ENCODE measurements at places on chromosomes 13 and 19.

GRCh38 chr19:55080968-55081769, 5.5 kb downstream of the EPS8L1 start:
- DNase-seq, result peak; percentile 10

GRCh38 chr13:42275506-42275905, 3.6 kb downstream of the AKAP11 start:
- no peak for DNase-seq

- DNase-seq, result no peak
These were observed 547.3 kb upstream of the MIR17HG start for GRCh38 chr13:90800082-90800746.

- DNase-seq, result no peak
These were observed at the start of gene ARHGEF7 for GRCh38 chr13:111115061-111115964. ARHGEF7 (plus strand) TSS chr13:111115310; CDS start chr13:111115527, 217 bp downstream.

- DNase-seq, result no peak
These were observed 15.0 kb downstream of the PLIN4 start for GRCh38 chr19:4503132-4503824.

DNA sequence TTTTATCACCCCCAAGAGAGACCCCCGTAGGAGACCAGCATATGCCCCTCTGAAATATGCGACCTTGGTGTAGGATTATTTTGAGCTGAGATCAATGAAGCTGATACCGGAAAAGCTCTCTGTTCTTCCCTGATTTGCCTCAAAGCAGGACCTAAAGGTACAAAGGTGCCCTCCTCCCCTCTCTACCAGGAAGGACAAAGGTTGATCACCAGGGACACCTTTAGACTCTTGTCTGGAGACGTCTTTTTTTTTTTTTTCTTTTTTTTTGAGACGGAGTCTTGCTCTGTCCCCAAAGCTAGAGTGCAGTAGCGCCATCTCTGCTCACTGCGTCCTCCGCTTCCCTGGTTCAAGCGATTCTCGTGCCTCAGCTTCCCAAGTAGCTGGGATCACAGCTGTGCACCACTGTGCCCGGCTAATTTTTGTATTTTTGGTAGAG, 792 bp upstream of the PEX11G start:
- no peak for DNase-seq

DNA sequence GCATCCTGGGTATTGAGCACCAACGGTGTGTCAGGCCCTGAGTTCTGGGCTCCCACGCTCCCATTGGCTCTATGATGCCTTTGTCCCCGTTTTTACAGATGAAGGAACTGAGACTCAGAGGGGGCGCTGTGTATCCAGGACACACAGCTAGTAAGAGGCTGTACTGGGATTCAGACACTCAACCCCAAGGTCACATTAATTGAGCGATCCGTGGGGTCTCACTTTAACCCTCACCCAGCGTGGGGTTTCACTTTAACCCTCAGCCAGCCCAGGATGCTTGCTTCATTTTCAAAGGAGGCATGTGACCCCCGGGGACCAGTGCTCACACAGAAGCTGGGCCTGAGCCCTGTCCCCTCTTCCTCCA, 42.6 kb downstream of the CYP4F22 start:
- DNase-seq, result no peak

DNA sequence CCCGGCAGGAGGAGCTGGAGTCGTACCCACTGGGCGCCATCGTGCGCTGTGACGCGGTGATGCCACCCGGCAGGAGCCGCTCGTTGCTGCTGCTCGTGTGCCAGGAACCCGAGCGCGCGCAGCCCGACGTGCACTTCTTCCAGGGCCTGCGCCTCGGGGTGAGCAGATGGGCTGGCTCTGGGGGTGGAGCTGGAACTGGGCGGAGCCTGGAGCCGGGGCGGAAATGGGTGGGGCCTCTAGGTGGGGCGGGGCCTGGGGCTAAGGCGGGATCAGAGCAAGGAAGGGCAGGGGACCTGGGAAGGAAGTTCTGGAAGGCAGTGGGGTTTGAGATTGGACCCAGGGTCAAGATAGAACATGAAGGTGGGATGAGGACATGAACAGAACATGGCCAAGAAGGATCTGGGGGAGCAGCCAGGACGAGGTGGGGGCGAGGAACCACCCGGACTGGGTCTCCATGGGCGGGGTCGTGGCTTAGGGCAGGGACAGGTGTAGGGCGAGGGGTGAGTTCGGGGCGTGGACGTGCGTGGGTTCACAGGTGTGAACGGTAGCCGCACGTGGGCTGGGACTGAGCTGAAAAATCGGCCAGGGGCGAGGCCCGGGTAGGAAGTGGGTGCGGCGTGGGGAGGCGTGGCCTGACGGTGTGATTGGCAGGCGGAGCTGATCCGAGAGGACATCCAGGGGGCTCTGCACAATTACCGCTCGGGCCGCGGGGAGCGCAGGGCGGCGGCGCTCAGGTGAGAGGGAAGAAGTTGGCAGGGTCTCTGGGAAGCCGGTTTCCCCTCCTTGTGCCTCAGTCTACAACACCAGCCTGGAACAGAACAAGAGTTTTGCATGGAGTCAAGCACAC, 4.7 kb downstream of the EPS8L1 start:
- no peak for DNase-seq

- DNase-seq, result no peak
These were observed 818 bp upstream of the SLITRK1 start for GRCh38 chr13:83883061-83883523.

DNA sequence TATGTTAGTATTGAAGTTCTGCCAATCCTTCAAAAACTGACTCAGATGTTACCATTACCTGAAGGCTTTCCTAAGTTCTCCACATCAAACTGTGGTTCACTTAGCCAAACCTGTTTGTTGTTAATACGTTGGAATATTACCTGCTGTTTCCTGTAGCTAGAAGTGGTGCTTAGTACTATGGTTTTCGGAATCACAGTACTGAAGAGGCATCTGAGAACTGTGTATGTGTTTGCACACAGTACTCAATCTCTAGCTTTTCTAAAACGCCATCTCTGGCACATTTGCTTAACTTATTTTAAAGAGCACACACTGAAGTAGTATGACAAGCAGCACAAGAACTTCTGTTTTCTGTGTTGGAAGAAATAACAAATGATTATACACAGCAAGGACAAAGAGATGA, 248.2 kb downstream of the SHISA2 start:
- no peak for DNase-seq

DNA sequence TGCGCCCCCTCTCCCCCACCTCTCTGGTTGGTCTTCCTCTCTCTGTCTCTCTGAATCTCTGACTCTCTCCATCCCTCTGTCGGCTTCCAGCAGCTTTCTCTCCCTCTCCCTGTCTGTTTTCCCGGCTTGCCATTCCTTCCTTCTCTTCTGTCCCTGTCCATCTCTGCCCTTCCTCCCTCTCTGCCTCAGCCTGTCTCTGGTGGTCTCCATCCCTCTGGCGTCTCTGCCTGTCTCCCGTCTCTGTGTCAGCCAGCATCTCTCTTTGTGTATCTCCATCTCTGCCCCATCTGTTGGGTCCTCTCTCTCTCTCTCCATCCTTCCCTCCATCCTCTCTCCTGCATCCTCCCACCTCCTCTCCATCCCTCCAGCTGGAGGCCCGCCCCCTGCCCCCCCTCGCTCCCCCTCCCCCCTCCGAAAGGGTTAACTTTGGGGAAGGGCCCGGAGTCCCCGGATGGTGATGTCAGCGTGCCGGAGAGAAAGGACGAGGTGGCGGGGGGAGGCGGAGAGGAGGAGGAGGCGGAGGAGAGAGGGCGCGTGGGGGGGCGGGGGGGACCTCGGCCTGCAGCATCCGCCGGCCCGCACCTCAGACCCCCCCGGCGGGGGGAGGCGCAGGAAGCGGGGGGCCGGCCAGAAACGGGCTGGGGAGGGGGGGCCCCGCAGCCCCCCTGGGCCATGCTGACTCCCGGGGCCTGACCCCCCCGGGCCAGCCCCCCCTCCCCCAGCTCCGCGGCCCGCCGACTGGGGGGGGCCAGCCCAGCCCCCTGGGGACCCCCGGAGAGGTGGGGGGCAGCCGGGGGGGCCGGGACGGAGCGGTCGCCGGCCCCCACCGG, at the start of gene BRSK1:
Gene BRSK1 (plus strand): TSS at position 450 of the 830 bp plus-strand sequence. CDS start 446 bp downstream, outside the sequence.
- no peak for DNase-seq

DNA sequence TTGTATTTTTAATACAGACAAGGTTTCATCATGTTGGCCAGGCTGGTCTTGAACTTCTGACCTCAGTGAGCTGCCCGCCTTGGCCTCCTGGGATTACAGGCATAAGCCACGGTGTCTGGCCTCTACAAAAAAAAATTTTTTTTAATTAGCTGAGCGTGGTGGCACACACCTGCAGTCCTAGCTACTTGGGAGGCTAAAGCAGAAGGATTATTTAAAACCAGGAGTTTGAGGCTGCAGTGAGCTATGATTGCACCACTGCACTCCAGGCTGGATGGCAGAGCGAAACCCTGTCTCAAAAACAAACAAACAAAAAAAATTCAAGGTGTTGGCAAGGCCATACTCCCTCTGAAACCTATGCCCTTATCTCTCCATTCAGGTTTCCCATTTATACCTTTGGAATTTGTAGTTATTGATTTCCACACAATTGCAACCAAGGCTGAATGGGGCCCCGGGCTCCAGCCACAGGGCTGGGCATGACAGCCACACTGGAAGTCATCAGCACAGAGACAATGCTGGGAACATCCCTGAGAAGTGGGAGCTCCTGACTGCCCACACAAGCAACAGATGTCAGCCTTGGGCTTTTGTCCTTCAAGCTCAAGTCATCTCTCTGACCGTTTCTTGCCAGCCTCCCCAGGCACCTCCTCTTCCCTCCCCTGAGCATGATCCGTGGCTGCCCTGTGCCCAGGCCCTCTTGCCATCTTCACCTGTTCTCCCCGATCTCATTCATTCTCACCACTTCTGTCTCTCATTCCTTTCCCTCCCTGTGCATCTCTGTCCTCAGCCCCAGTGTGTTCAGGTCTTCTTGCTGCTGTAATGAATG, 27.2 kb upstream of the CALM3 start:
- no peak for DNase-seq

DNA sequence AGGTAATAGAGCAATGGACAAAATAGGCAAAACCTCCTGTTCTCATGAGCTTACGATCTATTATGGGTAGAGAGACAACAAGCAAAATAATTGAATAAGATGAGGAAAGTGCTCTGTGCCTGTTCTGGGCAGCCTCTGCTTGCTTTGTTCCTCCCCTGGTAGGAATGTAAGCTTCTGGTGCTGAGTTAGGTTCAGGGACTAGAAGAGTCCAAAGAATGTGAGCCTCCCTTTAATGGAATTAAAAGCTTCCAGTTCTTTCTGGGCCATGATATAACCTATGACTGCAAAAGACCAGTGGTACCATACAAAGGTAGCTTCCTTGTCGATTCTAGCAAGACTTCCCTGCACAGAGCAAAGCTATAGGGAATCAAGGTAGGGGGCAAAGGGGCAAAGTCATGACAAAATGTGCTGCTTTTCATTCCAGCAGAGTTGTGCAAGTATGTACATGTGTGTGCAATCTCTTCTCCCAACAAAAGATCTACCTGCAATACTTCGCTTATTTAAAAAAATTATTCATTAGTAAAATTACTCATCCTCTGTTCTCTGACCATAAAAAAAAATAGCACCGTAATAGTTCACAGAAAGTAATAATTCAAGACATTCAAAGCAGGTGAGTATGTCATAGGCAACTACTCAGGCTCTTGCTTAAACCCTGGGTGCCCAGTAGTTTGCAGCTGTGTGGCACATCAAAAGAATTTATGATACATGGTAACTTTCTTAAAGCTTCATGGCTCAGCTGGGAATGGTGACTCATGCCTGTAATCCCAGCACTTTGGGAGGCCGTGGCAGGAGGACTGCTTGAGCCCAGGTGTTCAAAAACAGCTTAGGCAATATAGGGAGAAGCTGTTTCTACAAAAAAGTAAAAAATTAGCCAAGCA, 21.4 kb downstream of the ACOD1 start:
- DNase-seq, result no peak

DNA sequence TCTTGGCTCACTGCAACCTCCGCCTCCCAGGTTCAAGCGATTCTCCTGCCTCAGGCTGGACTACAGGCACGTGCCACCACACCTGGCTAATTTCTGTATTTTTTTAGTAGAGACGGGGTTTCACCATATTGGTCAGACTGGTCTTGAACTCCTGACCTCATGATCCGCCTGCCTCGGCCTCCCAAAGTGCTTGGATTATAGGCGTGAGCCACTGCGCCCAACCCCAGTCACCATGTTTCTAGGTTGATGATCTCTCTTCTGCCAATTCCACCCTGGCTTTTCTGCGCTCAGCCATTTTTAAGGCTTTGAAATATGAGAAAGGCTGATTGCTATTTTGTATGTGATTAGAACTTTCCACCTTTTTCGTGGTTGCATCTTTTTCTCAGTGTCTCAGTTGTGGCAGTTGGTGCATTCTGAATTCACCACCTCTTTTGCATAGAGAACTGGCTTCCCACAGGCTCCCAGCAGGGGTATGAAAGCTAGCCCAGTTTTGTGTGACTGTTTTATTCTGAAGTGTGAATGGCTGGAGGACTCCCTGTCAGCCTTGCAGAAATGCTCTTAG, 15.5 kb downstream of the CEACAM1 start:
- DNase-seq, result no peak

DNA sequence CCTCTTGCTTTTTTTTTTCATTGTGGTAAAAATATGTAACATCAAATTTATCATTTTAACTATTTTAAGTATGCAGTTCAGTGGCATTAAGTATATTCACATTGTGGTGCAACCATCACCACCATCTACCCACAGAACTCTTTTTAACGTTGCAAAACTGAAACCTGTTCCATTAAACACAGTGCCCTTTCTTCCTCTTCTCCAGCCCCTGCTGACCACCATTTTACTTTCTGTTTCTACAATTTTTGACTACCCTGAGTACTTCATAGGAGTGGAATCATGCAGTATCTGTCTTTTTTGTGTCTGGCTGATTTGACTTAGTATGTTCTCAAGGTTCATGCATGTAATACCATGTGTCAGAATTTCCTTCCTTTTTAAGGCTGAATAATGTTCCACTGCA, 153.1 kb downstream of the FGF9 start:
- no peak for DNase-seq

GRCh38 chr19:47765523-47766358, 12.8 kb upstream of the SELENOW start:
- peak; percentile 24 for DNase-seq

DNA sequence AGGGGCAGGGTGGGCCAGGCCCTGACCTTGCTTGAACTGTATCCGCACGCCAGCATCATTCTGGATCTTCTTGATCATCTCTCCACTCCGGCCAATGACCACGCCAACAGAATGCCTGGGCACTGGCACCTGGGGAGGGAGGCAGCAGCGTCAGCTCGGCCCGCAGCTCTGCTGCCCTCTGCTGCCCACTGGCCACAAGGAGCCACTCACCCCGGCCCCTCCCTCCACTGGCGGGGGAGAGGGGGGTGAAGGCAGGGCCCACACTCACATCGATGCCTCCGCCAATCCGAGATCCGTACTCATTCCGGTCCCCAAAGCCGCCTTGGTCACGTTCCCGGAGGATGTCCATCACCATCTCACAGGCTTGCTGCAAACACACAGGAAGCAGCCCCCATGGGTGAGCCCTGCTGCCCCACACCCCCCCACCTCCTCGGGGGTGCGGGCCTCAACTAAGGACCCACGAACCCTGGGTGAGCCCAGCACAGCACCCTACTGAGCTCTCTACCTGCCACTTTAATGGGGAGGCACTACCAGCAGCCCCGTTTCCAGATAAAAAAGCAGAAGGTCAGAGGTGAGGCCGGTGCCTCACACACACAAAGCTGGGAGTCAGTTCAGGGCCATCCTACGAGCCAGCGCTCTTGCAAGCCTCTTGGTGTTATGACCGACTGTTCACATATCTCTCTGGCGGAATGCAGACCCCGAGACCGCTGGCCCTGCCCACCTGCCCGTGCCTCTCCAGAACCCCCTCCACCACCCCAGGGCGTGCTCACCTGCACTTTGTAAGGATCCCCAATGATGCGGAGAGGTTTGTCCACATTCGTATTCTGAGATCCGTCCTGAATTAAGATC, 6.7 kb downstream of the KHSRP start:
- no peak for DNase-seq

- DNase-seq, result peak; percentile 97
These were observed 5.6 kb upstream of the LSM4 start for GRCh38 chr19:18328340-18329034.

Data from AML-193 (cell line).